Smooth muscle cell of the umbilical artery (primary cell): ENCODE measurements at places on chromosomes 12 and 14. TPM values are rescaled to one million over a fixed set of nuclear protein-coding genes. Genes with fewer than 3 reads are reported as not detected.

The MTRFR gene
- total RNA-seq = 4.6 and 7.7 TPM in 2 replicates

The TNFRSF1A gene
- total RNA-seq = 93.4 and 152 TPM in 2 replicates

The OR10G2 gene
- not detected in 2 replicates for total RNA-seq

The TRPV4 gene
- 0.30 and 0.32 TPM in 2 replicates for total RNA-seq

The ATF1 gene
- 22.0 and 25.7 TPM in 2 replicates for total RNA-seq

The HHIPL1 gene
- total RNA-seq = 7.7 and 11.1 TPM in 2 replicates

The HOXC6 gene
- total RNA-seq = 4.2 and 4.7 TPM in 2 replicates

The TAS2R31 gene
- total RNA-seq = 6.8 and 10.9 TPM in 2 replicates

The SIX1 gene
- total RNA-seq = 0.05 TPM in 1 of 2 replicates, not detected in the other

The PSMC1 gene
- 184 and 223 TPM in 2 replicates for total RNA-seq

The CREBL2 gene
- total RNA-seq = 30.9 and 31.3 TPM in 2 replicates

The CCDC198 gene
- 0.32 TPM in 1 of 2 replicates, not detected in the other for total RNA-seq

The CIROP gene
- not detected in 2 replicates for total RNA-seq

The ADAM21 gene
- 0.30 and 0.37 TPM in 2 replicates for total RNA-seq

The FKBP11 gene
- total RNA-seq = 32.1 and 40.5 TPM in 2 replicates

The C14orf132 gene
- total RNA-seq = 12.2 and 16.1 TPM in 2 replicates

The SYNE3 gene
- total RNA-seq = 6.2 and 15.2 TPM in 2 replicates

The AQP2 gene
- not detected in 2 replicates for total RNA-seq

The PZP gene
- not detected in 2 replicates for total RNA-seq

The TAS2R14 gene
- 4.2 and 5.4 TPM in 2 replicates for total RNA-seq

The KRT82 gene
- total RNA-seq = not detected in 2 replicates

The GLIPR1L2 gene
- total RNA-seq = 0.30 and 0.42 TPM in 2 replicates

The ETV6 gene
- 9.5 and 20.3 TPM in 2 replicates for total RNA-seq

The TGM1 gene
- total RNA-seq = 0.74 and 2.1 TPM in 2 replicates

The SERPINA5 gene
- not detected in 2 replicates for total RNA-seq

The DRAM1 gene
- total RNA-seq = 101 and 190 TPM in 2 replicates

The GLIPR1L1 gene
- not detected in 2 replicates for total RNA-seq

The TAMALIN gene
- total RNA-seq = 0.28 and 1.5 TPM in 2 replicates

The CLEC1A gene
- total RNA-seq = not detected in 2 replicates

The LRRK2 gene
- 1.7 and 2.4 TPM in 2 replicates for total RNA-seq

The KRT79 gene
- total RNA-seq = not detected in 2 replicates

The B4GALNT3 gene
- total RNA-seq = 0.23 TPM in 1 of 2 replicates, not detected in the other

The KLRC1 gene
- not detected in 2 replicates for total RNA-seq

The POTEG gene
- not detected in 2 replicates for total RNA-seq

The SRSF5 gene
- 155 and 239 TPM in 2 replicates for total RNA-seq

The SLC4A8 gene
- 1.8 and 3.2 TPM in 2 replicates for total RNA-seq

The HVCN1 gene
- total RNA-seq = 2.7 and 3.6 TPM in 2 replicates

The TPPP2 gene
- total RNA-seq = not detected in 2 replicates

The PIWIL1 gene
- total RNA-seq = not detected in 2 replicates

The ULK1 gene
- 12.2 and 20.3 TPM in 2 replicates for total RNA-seq
